Activated CD4-positive, CD25-positive, alpha-beta regulatory T cell (primary cell): ENCODE measurements at places on chromosomes 12 and 14.

DNA sequence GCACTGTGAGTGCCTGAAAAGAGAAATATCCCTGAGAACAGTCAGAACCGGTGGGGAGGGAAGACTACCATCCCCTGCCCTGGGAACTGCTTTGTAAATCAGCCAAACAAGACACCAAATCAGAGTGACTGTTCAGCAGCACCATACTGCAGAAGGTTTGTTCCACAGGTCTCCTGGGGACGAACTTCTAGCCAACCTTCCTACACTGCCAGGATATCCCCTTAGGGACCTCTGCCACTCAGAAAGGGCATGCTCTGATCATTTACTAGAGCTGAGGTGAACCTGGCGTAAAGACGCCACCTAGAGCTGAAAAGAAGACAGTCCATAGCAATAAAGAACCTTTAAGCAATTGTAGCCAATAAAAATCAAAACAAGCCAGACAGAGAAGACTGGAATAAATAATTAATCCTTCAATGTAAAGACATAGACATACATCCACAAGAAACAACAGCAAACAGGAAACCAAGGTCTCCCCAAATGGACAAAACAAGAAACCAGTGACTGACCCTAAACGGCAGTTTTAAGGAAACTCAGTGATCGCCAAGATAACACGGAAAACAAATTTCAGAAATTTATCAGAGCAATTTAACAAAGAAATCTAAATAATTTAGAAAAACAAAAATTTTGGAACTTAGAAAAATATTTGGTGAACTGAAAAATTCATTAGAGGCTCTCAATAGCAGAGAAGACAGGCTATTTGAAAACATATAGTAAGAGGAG lies 228.1 kb upstream of the AMIGO2 start:
- no peak for DNase-seq

DNA sequence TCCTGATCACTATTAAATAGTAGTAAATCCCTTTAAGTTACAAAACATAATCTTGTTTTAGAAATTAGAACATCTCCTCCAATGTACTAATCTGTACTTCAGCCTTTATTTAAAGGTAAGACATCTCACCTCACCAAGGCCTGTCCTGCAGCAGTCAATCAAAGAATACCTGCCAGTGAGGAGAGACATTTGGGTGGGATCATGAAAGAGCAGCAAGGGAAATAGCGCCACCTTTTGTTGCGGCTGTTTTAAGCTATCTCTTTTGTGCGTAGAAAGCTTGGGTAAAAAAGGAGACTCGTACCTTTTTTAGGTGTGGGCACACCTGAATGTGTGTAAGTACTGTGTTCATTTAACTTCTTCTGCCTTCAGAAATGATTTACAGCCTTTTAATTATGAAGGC lies 117.8 kb upstream of the TMTC1 start:
- no peak for DNase-seq

DNA sequence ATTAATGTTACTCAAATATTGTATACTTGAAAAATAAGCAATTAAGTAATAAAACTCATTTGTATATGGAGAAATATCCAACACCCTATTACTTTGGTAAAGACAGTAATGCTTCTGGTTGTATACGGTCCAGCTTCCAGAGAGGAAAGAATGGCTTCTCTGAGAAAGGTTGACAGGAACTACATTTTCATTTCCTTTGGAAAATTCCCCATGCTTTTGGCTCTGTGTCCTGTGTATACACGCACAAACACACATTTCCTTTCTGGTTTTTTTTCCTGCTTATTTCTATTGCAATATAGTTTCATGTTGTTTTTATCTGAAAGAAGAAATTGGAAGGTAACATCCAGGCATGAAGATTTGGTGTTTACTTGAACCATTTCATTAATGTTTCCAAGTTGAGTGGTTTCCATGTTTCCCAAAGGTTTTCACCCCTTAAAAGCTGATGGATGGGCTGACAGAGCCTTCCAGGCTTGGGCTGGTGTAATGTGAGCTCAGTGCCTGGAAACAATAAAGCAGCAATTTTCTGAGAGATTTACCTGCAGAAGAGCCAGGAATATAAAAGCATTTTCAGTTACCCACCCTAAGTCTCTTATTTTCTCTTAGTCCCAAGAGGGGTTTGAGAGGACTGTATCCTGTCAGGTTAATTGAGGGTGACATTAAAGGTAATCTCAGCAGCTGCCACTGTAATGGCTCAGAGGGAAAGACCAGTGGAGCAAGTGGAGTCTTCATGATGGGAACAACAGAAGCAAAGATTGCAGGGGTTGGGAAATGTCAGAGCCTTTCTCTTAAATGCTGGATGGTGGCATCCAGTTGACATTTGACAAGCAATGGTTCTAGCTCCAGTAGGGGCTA lies 33.4 kb upstream of the TMTC1 start:
- DNase-seq, result no peak

DNA sequence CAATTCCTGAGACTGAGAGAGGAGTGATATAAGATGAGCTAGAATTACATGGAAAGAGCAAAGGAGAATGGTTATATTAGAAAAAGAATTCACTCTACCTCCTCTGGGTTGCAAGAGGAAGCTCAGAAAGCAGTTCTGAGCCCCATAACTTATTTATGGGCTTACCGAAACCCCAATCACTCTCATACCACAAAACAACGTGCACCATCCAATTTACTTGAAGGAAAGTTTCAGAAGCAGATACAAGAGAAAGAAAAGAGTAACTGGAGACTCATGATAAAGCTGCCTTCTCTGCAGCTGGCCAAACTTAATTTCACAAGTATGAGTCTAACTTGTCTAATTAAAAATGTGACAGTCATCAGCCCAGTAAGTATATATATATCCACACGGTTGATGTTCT lies 27.4 kb upstream of the CAMKK2 start:
- no peak for DNase-seq
